ENCODE measurements at places on chromosomes 11 and 22.

GRCh38 chr22:50564289-50564688 is 1.6 kb upstream of the SYCE3 start:
- DNase-seq = no peak

GRCh38 chr22:43931771-43932170 is 8.2 kb downstream of the PNPLA3 start:
- DNase-seq = no peak

DNA sequence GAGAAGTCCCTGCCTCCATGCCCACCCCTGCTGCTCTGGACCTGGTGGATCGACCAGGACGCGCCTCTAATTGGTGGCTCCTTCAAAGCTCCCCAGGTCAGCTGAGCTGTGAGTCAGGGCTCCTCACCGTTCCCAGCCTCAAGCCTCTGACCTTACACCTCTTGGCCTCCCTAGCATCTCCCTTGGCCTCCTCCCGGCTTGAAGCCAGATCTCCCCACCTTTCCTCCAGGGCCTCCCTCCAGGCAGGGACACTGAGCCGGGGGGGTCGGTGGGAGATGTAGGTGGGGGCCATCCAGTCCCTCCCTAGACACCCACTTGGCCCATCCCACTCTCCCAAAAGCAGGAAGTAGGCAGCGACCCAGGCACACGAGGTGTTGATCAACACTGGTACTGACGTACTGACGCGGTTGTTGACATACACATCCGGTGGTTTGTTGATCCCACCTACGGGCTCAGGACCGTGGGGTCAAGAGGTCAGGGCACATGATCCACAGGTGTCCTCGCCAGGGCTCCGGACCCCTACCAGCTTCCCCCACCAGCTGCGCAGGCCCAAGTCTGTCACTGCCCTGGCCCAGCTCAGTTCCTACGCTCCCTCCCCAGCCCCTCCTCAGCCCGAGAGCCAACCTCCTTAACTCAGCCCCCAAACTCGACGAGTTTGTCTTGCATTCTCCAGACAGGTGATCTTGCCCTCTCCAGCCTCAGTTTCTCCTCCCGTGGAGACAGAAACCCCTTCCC is 802 bp downstream of the ATG2A start:
- peak; percentile 37 for DNase-seq

- no peak for DNase-seq
Observed at GRCh38 chr11:103875855-103876510, 160.5 kb upstream of the DDI1 start.

DNA sequence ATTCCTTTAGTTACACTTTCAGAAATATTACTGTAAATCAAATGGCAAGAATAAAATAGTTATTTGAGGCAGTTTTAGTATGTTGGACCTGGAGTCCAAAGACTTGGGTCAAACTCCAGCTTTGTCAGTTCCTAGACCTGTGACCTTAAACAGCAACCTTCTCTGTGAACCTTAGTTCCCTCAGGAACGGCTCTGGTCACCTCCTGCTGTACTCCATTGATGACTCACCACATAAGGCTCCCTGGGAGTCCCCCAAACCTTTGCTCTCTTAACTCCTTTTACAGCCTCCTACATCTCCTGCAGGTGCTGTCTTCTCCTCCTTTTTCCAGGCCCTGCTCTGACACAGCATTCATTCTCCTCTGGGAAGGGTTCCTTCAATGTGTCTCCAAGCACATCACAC is 29.1 kb downstream of the LIMK2 start:
- no peak for DNase-seq

GRCh38 chr11:98300719-98301118 is 720.0 kb upstream of the CNTN5 start:
- no peak for DNase-seq

DNA sequence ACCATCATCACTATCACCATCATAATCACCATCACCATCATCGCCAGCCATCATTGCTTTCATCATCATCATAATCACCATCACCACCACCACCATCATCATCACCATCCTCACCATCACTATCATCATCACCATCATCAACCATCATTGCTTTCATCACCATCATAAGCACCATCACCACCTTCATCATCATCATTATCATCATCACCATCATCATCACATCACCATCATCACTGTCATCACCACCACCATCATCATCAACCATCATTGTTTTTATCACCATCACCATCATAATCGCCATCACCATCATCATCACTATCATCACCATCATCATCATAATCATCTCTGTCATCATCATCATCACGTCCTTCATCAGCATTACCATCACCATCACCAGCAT is 9.3 kb upstream of the OSBPL5 start:
- no peak for DNase-seq

DNA sequence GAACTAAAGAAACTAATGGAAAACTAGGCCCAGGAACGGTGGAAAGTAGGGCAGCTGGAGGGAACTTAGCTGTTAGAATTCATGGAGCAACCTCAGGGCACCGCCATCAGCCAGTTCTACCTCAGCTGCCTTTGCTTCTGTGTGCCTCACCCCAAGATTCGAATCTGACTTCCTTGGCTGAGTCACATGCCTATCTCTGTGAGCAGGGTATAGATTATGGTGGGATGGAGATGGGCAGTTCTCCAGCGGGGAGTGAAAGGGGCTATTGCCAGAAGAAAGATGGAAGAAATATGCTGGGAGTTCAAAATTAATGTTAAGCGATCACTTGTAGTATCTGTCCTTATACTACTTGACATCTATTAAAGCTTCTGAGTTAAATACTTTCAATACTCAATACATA is 18.9 kb upstream of the VWA5A start:
- DNase-seq = no peak

DNA sequence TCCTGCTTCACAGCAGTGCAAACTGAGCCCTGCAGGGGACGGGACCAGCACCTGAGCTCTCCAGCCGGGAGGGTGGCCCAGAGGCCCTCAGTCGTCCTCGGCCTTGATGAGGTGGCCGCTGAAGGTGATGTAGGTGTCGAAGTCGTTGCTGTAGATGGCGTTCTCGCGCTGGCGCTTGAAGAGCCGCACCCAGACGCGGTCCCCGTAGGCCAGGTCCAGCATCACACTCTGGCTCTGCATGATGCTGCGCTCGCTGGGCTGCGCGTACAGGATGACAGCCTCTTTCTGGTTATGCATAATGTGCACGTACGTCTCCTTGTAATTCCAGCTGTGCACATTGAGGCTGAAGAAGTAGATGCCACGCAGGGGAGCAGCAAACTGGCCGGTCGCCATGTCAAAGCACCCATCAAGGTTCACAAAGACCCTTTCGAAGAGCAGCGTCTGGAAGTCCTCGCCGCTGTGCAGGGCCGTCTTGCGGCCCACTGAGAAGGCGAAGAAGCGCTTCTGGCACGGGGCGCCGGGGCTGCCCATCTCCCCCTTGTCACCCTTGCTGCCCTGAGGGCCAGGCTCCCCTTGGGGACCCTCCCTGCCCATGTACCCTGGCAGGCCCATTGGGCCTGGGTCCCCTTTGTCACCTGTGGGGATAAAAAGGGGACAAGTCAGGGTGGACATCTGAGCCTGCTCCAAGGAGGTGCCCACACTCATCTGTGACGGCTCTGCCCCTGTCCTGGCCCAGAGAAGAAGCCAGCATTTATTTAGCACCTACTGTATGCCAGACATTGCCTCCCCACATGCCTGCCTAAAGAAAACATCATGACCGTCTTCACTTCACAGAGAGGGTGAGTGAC is 5.7 kb downstream of the C1QTNF6 start:
- DNase-seq = no peak

DNA sequence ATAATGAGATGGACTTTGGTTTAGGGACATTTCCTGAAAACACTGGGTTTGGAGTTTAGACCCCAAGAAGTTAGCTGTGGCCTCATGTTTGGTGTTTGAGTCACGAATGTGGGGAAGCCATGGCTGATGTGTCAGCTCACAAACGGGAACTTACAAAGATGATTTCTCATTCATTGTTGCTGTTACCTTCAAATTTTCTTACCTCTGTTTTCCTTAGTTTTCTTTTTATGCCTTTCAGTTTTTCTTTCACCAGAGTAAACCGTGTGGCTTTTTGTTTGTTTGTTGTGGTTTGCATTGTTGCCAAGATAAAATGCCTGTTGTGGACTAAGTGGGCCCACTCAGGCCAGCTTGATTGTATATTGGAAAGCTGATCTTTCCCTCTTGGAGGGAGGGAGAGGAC is 89.1 kb downstream of the SWAP70 start:
- DNase-seq = no peak

DNA sequence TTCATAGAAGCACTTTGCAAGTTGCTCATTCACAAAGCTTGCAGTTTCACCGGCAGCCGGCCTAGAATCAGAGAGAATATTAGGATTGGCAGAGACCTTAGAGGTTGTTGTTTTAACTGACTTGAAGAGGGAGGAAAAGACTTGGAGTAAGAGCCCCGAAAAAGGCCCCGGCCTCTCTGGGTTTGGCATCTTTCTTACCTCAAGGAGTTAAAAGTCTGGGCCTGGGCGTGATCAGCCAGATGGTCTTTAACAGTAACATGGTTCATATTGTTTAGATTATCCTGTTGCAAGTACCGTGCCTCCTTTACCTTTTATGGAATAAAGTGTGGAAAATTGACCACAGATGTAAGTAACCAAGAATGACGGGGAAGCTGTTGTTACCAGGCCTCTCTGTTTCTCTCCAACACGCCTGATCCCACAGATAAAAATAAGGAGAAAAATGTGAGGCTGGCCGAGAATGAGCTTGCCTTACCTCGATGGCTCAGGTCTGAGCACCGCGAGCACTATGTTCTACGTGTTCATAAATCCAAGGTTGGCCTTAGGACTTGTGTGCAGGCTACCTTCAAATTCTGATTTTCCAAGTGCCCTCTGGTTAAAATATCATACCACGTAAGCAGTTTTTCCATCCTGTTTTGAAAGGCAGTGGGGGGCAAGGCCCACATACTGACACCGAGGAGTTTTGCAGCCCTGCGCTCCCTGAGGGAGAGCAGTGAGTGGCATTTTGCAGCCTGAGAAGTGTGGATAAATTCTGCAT is 56.4 kb downstream of the PARVA start:
- DNase-seq = no peak

DNA sequence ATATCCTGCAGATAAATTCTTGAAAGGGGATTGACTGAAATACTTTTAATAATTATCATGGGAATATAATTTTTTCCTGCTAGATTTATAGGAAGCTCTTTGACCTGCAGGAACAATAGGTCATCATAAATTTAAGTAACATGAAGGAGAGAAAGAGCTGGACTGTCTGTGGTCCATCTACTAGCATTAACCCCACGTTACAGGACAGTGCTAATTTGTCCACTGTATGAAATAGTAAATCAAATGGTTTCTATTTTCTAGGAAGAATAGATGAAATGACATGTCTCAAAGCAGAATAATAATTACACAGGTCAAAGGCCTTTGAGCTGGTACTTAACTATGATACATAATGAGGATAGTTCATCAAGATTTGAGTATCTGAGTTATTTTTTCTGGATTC is 825.4 kb upstream of the CNTN5 start:
- DNase-seq = no peak

DNA sequence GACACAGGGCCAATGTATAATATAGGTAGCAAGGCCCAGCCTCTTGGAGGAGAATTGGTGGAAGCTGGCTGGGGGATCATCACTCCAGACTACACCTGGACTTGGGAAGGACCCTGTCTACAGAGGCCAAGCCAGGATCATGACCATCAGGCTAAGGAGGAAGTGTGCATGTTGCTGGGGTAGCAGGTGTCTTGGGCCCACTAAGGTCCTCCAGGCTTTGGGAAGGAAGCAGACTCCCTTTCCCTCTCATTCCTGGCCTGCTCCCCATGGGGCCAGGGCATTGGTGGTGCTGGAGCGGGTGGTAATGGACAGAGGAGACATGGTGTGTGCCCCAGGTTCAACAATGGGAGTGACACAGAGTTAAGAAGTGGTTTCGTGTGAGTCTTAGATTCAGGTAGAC is 16.0 kb upstream of the TUB start:
- DNase-seq = no peak

DNA sequence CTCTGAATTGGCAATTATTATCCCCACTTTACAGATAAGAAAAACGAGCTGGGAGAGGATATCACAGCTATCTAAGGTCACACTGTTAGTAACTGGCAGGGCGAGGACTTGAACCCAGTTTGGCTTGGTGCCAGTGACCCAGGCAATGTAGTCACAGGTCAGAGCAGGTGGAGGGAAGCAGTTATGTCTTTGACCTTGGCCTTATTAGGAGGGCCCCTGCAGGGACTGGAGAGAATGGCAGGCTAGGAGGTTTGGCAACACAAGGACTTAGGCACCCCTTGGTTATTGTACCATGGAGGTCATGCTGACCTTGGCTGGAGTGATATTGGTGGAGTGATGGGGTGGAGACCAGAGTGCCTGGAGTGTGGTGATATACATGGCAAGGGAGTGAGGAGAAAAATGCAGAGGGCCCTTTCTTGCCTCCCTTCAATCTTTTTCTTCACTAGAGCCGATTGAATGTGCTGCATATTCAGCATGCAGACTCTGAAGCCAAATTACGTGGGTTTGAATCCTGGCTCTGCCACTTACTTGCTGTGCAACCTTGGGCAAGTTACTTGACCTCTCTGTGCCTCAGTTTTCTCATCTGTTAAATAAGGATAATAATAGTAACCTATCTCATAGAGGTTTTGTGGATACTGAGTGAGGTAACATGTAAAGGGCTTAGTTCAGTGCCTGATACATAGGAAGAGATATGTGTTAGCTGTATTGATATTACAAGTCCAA is 92.7 kb upstream of the TBCEL start:
- no peak for DNase-seq

GRCh38 chr11:63491240-63491587 is 247 bp upstream of the PLAAT5 start:
- DNase-seq = no peak

- no peak for DNase-seq
Observed at GRCh38 chr22:19795617-19796008, 35.0 kb downstream of the TBX1 start.

- no peak for DNase-seq
Observed at GRCh38 chr11:56855217-56855616, 106.7 kb upstream of the OR9G4 start.

All from activated gamma-delta T cell treated with Interleukin-2 at 50 U/mL for 16 hours (primary cell).